ENCODE measurements at places on chromosomes 4 and X.

DNA sequence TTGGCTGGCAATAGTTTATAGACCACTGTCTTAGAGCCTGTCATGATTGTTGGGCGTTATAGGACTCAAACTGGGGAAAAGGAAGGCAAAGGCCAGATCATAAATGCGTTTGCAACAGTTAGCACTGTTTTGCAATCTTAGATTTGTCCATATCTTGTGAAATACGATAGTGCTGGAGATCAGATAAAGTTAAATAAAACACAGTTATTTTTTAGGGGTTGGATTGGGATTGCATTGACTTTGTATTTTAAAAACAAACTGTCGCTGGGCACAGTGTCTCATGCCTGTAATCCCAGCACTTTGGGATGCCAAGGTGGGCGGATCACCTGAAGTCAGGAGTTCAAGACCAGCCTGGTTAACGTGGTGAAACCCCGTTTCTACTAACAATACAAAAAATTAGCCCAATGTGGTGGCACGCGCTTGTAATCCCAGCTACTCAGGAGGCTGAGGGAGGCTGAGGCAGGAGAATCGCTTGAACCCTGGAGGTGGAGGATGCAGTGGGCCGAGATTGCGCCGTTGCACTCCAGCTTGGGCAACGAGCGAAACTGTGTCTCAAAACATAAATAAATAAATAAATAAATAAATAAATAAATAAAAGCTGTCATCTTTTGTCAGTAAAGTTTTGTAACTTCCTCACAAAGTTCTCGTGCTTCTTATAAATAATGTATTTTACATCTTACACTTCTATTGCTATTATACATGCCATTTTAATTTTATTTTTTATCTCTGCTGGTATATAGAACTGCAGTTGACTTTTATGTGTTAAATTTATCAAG, 117.2 kb downstream of the KDM6A start:
- DNase-seq: no peak

GRCh38 chr4:113169368-113169767, 119.9 kb downstream of the ANK2 start:
- DNase-seq: no peak

- DNase-seq: peak; percentile 92
Observed at GRCh38 chr4:89226665-89227574, 80.7 kb downstream of the GPRIN3 start.

DNA sequence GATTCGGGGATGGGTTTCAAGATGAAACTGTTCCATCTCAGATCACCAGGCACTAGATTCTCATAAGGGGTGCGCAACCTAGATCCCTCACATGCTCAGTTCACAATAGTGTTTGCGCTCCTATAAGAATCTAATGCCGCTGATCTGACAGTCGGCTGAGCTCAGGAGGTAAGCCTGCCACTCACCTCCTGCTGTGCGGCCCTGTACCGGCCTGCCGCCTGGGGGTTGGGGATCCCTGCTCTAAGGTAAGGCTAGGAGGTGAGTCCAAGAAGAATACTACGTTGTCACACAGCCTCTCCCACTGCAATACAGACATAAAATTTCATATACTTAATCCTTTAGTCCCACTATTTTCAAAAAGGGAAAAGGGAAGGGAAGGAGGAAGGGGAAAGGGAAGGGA, 213.4 kb upstream of the HCCS start:
- DNase-seq: no peak

DNA sequence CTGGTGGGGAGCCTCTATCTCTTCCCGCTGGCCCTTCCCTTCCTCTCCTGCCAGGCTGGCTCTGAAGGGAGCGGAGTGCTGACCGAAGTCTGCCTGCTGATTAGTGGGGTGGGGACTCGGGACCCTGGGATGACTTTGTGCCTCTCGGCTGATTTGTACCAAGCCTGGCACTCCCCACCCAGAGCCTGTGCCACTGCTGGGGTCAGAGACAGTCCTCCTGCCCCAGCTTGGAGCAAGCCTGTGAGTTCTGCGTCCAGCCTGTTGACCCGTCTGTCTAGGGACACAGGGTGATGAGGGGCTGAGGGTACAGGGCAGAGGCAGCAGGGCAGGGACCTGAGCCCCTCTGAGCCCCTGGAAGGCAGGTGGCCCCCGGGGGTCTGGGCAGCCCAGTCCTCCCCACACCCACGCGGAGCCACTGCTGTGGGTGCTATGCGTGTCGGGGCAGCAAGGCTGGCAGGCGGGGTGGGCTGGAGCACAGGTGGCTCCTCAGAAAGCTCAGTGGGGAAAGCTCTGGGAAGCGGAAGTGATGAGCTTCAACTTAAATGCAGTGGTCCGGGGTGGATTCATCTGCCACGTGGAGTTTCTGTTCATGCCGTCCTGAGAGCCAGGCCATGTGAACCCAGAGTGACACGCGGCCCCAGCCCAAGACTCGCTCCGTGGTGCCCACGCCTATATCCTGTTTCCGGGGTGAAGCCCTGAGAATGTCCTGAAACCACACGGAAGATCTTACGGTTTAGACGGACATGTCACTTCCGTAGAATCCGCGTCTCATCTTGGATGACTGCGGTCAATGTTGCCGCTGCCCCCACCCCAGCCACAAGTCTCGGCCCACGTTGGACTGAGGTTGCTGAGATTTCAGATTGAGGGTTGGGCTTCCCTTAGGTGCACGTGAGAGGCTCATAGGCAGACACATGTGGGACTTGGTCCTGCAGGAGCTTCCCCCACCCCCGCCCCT, 21.1 kb upstream of the UVSSA start:
- DNase-seq: no peak

DNA sequence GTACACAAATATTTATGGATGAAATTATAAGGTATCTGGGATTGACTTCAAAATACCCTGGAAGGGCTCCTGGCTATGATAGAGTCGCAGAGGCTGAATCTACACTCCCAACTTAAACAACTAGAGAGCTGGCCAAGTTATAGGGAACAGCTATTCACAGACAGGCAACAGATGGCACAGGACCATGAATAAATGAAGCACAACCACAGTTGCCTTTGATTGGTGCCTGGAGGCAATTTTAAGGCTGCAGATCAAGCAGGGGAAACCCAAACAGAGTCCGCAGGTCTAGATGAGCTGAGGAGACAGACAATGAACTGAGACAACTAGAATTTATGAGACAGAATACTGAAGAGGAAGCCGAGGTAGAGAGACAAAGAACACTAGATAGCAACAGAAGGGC, 155.9 kb downstream of the EVC2 start:
- DNase-seq: no peak

- peak; percentile 18 for DNase-seq
Observed at GRCh38 chrX:153469811-153470410, 465 bp downstream of the HAUS7 start.

- DNase-seq: peak; percentile 23
Observed at GRCh38 chrX:77527233-77528001, 80.2 kb downstream of the FGF16 start.

GRCh38 chrX:79079477-79079876, 65.0 kb upstream of the GPR174 start:
- no peak for DNase-seq

DNA sequence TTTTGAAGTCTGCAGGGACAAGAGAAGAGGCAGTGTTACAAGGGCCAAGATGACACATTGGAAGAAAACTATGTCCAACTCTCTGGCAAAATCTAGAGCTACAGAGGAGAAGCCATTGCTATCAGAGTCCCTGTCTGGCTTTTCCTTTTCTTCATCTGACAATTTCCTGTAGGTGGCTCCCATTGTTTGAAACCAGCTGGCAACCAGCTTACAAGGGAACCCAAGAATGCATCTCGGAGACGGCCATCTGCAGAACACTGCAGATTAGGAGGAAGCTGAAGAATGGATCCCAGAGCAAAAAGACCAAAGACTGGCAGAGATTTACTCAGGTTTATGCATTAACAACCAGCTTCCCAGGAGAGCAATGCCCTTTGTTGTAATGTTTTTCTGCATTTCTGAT, 216.2 kb upstream of the CTSO start:
- peak; percentile 3 for DNase-seq

DNA sequence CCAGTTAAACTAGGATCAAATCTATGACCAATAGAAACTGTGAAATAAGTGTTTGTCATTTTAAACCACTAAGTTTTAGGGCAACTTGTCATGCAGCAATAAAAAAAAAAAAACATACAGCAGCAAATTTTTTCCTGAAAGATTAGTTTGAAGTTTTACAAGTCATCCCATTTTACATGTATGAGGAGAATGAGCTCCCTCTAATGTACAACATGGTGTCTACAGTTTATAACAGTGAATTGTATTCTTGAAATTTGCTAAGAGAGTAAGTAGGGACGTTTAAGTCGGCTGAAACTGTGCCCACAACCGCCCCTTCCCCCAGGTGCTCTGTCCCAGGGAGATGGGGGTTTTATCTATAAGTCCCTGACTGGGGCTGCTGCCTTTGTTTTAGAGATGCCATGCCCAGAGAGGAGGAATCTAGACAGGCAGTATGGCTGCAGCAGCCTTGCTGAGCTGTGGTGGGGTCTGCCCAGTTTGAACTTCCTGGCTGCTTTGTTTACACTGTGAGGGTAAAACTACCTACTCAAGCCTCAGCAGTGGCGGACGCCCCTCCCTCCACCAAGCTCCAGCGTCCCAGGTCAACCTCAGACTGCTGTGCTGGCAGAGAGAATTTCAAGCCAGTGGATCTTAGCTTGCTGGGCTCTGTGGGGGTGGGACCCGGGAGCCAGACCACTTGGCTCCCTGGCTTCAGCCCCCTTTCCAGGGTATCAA, 499.3 kb upstream of the CT83 start:
- DNase-seq: no peak

DNA sequence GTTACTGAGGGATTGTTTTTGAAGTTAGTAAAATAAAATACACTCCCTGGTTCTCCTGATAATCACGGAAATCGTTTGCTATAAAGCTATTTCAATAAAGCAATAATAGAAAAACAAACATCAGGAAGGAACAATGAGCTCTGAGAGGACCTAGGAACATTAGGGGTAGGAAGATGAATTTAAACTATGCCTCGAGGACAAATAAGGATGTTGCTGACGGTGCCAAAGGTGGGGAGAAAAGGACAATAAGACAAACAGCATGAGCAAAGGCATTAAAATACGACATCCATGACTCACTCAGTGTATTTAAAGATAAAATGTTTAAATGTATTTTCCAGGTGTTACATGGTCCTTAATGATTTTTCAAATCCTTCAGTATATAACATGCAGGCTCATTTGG, 110.3 kb downstream of the MTNR1A start:
- DNase-seq: no peak

DNA sequence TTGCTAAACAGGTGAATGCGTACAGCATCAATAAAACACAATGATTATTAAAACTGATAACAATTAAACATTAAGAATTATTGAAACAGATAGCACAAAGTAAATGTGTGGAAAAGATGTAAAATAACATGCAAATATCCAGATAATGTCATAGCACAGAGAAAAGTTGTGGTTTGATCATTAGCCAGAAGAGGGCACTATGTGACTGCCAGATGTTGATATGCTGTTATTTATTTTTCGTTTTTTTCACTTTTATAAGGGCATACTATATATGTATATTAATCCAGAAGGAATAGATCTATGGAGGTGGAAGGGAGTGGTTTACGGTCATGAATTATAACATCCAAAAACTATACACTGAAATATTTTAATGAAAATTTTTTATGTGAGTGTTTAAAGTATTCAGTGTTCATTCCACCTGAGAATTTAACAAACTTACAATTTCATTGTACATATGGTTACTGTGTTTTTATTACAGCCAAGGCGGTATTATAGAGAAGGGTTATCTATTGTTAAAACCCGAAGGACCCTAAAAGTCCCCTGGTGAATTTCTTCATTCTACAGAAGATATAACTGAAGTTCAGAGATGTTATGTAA, 211.9 kb upstream of the UGT8 start:
- peak; percentile 49 for DNase-seq

DNA sequence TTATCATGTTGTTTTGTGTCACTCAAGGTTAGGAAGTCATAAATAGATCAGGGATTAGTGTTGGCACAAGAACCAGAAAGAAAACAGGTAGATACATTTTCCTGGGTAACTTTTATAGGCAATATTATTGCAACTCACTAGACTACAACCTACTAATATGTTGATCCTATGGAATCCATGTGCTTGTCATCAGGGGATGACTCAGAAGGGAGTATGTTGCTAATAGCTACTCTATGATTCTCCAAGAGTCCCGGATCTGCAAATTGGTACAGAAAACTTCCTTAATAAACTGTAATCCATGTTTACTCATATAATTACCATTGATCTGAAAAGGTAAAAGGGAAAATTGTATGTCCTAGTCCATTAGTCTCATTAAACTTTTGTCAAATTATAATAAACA, 11.7 kb upstream of the GNRHR start:
- no peak for DNase-seq

- no peak for DNase-seq
Observed at GRCh38 chr4:15811703-15812337, 33.7 kb downstream of the CD38 start.

DNA sequence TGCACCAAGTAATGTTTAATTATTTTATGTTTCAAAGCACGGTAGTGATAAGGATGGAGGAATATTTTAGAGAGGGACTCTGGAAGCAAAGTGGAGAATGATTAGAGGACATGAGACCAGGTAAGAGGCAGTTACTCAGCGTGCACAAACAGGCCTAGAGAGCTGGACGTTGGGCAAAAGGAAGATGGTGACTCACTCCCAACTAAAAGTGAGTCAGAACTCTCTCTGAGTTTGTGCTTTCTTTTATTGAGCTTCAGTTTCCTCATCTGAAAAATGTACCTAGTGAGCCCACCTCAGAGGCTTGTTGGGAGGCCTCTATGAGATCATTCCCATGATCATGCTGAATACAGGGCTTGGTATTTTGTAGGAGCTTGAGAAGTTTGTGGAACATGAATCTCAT, 1.6 kb upstream of the ZC4H2 start:
- DNase-seq: no peak

GRCh38 chr4:121741751-121742150, 23.2 kb downstream of the SMIM43 start:
- DNase-seq: no peak

GRCh38 chr4:89558147-89558546, 250.5 kb upstream of the GPRIN3 start:
- no peak for DNase-seq

DNA sequence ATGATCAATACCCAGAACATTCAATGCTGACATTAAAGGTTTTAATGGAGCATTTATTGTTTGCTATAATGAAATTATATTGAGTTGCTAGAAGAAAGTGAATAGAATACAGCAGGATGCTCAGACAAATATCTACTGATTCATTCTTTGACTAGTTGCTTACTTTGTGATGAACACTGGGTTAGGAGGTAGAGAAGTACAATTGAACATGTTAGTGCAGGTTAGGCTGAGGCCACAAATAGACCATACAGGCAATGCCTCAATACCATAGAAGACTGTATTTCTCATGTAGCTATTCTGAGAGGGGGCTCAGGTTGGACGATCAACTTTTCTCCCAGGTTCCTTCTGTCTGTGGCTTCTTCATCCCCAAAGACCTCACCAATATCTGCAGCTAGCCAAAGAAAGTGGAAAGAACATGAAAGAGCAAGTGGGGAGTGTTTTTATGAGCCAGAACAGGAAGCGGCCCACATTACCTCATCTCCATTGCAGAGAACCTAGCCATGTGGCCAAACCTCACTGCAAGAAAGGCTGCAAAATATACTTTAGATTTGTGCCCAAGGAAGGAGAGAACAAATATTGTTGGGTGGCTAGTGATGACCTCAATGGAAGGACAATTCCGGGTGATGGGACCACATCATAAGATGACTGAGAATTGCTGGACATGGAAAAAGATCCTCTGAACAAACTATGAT, 180.3 kb upstream of the GATB start:
- no peak for DNase-seq

Data from Ammon's horn (tissue), 1 donor.